ENCODE measurements at places on chromosomes 16 and 17.

- no peak for DNase-seq
Measured at GRCh38 chr17:45734598-45734997, 49.5 kb upstream of the CRHR1 start.

- no peak for DNase-seq
Measured at GRCh38 chr17:61010661-61011170, 333.1 kb downstream of the BCAS3 start.

DNA sequence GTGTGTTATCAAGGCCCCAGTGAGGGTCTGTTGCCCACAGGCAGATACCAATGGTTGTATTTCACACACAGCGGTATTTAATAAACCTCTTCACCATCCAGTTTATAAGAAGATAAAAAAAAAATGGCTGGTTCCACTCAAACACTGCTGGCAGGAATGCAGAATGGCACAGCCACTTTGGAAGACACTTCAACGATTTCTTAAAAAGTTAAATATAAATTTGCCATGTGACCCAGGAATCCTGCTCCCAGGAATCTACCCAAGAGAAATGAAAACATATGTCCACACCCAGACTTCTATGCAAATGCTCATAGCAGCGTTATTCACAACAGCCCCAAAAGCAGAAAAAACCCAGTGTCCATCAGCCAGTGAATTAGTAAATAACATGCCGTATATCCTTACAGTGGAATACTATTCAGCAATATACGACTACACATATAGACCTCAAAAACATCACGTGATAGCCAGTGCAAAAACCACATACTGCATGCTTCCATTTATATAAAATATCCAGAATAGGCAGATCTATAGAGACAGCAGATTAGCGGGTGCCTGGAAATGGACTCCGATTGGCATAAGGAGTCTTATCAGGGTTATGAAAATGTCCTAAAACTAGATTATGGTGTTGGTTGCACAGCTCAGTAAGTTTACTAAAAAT, 38.7 kb downstream of the XYLT1 start:
- DNase-seq = no peak

DNA sequence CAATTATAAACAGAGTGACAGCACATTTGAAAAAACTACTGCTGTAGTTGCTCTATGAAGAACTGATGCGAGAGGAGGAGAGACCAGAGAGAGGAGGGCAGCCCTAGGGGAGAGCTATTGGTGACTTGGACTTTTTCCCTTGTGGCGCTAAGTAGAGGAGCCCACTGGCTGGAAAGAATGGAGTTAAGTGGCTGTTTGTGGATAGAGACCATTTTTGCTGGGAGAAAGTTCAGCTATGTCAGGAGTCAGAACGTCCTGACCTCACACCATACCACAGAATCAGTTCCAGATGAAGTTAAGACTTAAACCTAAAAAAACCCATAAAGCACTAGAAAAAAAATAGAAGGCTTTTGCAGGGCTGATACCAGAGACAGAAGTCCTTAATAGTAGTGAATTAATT, 2.0 kb downstream of the POLR2A start:
- DNase-seq = no peak

DNA sequence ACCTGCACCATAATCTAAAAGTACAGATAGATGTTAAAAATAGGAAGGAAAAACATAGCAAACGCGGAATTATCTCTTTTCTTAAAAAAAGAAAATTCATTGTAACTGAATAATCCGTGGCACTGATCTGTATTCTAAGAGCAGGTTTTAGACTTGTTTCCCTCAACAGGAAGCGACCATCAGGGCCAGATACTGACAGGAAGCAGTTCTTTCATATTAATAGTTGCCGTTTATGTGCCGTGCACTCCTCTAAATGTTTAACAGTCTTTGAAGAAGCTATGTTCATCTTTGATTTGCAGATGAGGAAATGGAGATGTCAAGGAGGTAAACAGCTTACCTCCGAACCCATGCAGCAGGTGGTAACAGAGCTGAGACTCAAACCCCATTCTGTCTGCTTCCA, 23.6 kb downstream of the DYNLRB2 start:
- no peak for DNase-seq

DNA sequence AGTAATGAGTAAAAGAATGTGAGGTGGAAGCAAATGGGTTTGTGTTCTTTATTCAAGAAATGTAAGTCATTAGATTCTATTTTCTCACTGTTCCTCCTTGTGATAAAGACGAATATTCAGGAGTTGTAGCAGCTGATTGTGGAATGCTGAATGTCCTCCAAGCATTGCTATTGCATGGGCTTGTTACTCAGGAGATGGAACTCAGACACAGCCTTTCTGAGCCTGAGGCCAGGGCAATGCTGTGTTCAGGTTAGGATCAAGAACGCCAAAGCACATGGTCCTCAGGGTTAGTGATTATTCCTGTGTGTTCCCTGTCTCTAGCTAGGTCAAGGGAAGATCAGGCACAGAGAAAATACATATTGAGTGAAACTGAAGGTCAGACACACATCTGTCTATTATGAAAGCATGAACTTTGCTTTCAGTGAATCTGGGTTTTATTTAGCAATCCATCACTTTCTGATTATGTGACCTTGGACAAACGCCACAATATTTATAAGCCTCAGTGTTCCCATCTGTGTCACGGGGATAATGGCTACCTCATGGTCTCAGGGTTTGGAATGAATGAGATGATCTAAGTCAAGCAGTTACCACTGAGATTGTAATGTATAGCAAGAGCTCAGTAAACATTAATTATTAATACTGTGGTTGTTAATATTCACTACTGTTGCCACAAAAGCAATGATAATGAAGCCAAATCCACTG, 426.8 kb upstream of the DYNLRB2 start:
- no peak for DNase-seq

DNA sequence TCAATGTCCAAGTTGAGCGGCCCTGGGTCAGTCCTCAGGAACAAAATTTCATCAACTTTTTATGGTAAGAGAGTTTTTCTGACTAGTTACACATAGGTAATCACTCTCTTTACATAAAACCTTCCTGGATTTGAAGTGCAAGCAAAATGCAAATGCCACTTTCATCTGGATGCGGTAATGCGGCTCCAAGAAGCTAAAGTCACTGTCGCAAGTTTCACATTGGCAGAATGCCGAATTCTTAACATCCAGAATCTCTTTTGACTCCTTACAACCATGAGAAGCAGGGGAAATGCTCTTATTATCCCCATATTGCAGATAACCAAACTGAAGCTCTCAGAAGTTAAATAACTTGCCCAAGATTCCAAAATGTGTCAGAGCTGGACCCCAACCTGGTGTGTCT, 30.0 kb downstream of the MRPS23 start:
- DNase-seq = no peak

- DNase-seq = no peak
Measured at GRCh38 chr16:29813644-29814562, 1.9 kb downstream of the PRRT2 start.

- no peak for DNase-seq
Measured at GRCh38 chr17:56752263-56752836, 81.4 kb downstream of the C17orf67 start.

Measured in PC-9 (cell line).